Activated CD8-positive, alpha-beta memory T cell treated with anti-CD3 and anti-CD28 coated beads for 1 hour (primary cell): ENCODE measurements at places on chromosomes 4 and X.

GRCh38 chr4:66767442-66767841 is 777.9 kb downstream of the CENPC start:
- DNase-seq, result no peak

DNA sequence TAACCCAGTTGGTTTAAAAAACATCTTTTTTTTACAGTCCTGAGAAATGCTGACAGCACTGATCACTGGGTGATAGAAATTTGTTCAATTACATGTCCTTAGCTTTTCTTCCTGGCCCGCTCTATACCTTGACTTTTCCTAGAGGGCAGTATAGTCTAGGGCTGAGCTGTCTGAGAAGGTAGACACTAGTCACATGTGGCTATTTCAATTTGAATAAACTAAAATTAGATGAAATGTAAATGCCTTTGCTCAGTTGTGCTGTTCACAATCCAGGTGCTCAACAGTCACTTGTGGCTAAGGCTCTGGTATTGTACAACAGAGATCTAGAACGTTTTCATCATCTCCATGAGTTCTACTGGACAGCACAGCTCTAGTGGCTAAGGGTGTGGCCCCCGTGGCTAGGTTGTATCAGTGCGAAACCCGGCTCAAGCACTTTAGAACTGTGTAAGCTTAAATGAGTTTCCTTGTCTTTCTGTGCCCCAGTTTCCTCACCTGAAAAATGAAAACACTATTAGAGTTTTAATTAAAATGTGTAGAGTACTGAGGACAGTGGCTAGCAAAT is 111.6 kb upstream of the WDR17 start:
- no peak for DNase-seq

DNA sequence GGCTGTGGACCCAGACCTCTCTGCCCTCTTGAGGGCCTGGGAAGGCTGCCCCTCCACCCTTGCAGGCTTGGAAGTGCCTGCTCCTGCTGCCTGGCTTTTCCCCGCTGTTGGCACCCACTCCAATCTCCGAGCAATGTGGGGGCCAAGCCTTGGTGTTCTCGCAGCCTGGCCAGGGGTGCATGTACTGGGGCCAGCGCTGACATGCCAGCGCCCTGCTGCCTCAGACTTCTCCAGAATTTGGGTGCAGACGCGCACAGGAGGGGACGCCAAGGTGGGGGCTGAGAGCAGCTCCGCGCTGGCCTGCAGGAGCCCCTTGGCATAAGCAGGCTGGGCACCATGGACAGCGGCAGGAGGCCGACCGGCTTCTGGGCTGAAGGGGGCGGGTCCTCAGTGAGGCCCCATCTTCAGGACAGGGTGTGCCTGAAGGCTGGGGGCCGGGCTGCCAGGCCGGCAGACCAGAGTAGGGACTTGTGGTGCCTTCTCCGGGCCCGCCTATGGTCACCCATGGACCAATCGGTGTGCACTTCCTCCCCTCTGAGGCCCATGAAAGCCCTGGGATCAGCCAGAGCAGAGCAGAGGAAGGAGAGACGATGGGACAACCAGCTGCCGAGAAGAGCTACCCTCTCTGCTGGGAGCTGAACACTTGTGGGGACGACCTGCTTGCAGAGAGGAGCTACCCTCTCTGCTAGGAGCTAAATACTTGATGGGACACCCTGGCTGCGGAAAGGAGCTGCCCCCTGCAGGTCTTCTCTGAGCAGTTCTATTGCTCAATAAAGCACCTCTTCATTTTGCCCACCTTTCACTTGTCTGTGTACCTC is 118.3 kb downstream of the DNAAF6 start:
- DNase-seq, result no peak

DNA sequence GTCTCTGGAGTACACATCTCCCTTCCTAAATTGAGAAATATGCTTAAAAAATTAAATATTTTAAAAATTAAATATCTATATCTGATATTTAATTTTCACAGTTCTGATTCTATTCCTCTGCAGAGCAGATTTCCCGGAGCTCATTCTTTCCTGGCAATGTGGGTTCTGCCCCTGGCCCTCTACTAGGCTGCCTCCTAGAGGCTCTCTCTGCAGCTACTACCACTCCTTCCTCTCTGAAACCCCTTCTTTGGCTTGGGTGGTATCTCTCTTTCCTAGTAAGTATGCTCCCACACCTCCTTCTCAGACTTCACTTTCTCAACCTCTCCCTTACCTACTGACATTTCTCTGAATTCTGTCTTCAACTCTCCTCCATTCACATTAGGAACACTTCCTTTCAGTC is 45.3 kb downstream of the RPGR start:
- no peak for DNase-seq

DNA sequence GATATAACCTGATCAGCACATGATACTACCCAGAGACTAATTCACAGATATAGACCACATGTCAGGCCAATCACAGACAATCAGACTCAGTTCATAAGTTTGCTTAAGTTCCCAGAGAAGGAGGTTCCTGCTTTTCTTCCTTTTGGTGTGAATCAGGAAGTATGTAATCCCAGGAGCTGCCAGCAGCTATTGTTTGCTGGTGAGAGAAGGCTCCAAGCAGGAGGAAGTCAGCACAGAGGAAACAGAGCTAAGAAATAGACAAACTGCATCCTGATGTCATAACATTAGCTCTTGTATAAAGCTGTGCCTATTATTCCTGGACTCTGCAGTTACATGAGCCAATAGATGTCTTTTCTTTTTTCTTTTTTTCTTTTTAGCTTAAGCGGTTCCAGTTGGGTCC is 50.9 kb downstream of the UCHL1 start:
- DNase-seq, result no peak

DNA sequence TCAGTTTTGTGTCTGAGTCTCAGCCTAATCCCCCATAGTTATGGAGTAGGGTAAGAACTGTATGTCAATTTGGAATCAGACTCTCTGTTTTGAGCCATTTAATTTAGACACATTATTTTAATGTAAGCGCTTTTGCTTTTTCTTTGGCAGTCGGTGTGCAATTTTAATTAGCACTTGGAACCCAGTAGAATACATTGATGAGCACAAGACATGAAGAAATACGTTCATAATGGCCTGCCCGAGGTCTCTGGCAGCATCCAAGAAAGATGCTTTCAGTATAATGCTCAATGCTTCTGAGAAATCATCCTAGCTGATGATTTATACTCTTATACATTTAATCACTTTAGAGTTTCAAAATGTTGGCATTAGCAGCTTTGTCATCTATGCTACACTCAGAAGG is 8.9 kb upstream of the TAPT1 start:
- no peak for DNase-seq

GRCh38 chr4:14117575-14118238 is 490.2 kb upstream of the BOD1L1 start:
- DNase-seq, result no peak

DNA sequence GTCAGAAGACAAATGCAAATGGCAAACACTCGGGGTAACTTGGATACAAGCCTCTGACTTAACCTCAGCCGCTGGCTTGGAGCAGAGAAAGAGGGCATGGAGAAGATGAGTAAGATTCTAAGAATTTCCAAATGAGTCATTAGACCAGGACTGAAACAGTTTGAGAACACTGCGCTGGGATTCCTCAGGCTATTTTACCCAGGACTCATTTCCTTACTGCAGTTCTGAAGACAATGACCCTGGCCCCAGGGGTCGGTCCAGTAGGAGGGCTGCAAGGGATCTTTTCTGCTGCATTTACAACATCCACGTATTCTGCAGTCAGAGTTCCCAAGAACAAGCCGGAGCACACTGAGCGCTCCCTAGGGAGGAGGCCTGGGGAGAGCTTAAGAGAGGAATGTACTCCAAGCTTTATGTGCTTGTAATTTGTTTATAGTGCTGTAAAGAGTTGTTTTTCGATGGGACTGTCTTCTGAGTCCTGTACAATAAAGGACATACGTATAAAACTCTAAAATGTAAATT is 27.3 kb upstream of the SORBS2 start:
- no peak for DNase-seq

GRCh38 chr4:119136546-119136945 is 914 bp downstream of the MYOZ2 start:
- no peak for DNase-seq

GRCh38 chrX:9638871-9639270 is 126.8 kb downstream of the GPR143 start:
- DNase-seq, result no peak

DNA sequence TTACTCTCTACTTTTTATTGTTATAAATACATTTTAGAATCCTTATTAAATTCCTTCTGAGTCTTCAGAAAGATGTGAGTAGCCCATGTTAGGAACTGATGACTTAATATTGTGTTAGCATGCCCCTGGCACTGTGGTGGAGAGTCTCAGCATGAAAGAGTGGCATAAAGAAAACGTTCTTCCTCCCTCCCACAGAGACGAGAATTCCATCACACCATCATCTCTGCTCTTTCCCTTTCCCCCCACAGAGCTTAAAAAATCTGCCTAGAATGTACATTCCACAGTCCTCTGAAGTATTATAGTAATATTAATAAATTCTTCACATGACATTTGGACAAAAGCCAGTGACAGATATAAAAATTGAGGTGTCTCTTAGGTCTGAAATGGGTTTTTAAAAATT is 117.8 kb upstream of the DKK2 start:
- no peak for DNase-seq

GRCh38 chrX:133649651-133650050 is 234.4 kb upstream of the GPC4 start:
- no peak for DNase-seq

GRCh38 chr4:112199041-112199440 is 32.5 kb upstream of the AP1AR start:
- DNase-seq, result no peak

- DNase-seq, result no peak
Measured at GRCh38 chrX:134184936-134185335, 52.0 kb upstream of the CCDC160 start.

- no peak for DNase-seq
Measured at GRCh38 chr4:186819342-186820086, 95.9 kb upstream of the FAT1 start.

DNA sequence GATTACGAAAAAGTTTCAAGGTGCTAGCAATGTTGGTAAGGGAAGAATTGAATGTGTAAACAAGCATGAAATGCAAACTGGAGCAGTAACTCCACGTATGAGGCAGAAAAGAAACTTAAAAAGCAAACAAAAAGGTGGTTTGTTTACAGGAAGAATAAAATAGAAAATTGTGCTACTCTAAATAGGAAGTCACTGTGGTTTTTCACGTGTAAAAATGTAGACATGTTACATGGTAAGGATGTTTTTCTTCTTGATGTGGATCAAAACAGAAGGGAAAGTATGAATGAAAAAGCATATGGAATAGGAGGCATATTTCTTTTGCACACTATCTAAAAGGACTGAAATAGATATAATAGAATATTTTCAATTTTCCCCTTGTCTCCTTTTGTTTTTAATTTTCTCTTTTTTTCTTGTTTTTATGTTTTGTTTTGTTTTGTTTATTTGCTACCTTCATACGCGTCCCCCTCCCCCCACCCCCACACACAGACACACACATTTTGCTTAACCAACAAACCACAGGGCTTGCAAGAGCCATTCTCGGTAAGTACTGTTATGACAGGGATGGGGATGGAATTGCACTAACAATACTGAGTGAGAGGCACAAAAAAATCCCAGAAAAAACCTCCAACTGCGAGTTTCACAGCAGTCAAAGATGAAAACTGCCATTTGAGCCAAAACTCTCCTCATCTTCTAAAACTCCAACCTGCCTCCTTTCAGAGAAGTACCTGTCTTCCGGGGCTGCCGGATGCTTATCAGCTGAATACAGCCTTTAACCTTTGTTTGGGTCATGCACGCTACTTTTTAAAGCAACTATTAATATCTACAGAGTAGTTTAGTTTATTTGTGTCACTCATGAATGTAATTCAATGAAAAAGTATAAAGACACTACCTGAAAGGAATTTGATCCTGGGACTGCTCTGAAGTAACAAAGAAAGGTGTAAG is 135.8 kb downstream of the IL15 start:
- no peak for DNase-seq

DNA sequence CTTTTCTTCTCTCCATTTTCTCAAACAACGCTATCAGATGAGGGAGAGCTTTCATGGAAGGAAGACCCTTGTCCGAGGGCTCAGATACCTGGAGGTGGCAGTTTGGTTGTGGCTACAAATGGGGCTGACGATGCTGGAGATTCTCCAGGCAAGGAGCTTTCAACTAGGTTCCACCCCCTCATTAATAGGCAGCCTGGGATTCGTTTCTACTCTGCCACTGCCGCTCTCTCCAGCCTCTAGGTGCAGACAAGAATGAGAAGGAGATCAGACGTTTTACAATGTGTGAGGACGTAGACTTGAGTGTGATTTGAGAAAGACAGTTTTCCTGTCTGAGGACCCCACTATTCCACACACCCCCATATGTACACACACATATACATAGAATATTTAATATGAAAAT is 53.1 kb downstream of the ETNPPL start:
- no peak for DNase-seq

- DNase-seq, result no peak
Measured at GRCh38 chrX:33892670-33893069, 239.4 kb downstream of the FAM47A start.

GRCh38 chrX:48978226-48978625 is 6.6 kb upstream of the KCND1 start:
- DNase-seq, result no peak

DNA sequence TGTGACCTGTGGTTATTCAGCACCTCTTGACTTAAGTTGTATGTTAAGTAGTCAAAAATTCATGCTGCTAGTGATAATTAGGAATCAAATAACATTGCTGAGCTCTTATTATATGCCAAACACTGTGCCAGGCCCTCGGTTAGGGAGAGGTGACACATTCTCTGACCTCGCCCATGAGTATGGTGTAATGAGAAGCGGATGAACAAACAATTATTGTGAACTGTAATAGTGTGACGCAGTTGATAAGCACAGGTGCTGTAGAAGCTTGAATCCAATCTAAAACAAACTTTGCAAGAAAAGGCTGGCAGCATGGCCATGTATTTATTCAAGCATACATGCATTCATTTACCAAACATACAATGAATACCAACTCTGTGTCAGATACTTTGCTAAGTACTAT is 303.5 kb upstream of the HS3ST1 start:
- no peak for DNase-seq

GRCh38 chr4:139934708-139935195 is 219.2 kb downstream of the MAML3 start:
- no peak for DNase-seq
